ENCODE measurements at places on chromosomes 4 and X. TPM values are rescaled to one million over a fixed set of nuclear protein-coding genes. Genes with fewer than 3 reads are reported as not detected.

GRCh38 chr4:85475631-85476233 lies 782 bp downstream of the ARHGAP24 start:
- 0 out of 2 replicates have a peak, but pooled peaks cover 4% of the 10 kb centered on the region for H3K4me1 ChIP-seq
- DNase-seq, result no peak
- peak overlapping the region; percentile 44 for H3K4me3 ChIP-seq
- no peak overlapping the region for H3K27ac ChIP-seq
- H3K36me3 ChIP-seq, result no peaks in the 10 kb centered on the region
- peaks cover 17% of the 10 kb centered on the region for H3K27me3 ChIP-seq

DNA sequence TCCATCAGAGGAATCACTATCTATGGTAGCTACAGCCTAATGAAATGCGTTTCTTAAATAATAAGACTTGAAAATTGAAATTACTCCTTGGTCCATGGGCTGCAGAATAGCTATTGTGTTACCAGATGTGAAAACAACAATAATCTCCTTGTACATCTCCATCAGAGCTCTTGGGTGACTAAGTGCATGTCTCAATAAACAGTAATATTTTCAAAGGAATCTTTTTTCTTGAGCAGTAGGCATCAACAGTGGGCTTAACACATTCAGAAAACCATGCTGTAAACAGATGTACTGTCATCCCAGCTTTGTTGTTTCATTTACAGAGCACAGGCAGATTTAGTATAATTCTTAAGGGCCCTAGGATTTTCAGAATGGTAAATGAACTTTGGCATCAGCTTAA lies 67.3 kb downstream of the GLUD2 start:
- H3K27ac ChIP-seq, result no peak overlapping the region
- no peaks in the 10 kb centered on the region for H3K4me1 ChIP-seq
- no peak for DNase-seq
- no peak overlapping the region for H3K4me3 ChIP-seq
- H3K27me3 ChIP-seq, result no peaks in the 10 kb centered on the region

The ABCE1 gene
- total RNA-seq, result 170 TPM

DNA sequence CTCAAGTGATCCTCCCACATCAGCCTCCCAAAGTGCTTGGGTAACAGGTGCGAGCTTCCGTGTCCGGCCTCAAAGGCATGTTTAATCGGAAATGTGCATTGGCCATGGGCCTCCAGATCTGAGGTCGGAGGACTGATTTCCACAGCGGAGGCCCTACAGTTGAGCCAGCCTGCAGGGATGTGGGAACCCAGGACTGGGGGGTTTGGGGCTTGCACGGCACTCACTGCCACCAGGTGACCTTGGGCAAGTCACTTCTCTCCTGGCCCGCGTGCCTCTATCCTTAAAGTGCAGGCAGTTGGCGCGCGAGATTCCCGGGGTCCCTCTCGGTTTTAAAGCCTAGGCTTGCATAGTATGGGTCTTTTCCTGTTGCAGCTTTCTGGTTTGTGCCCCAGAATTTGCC lies 18.3 kb upstream of the WFS1 start:
- no peaks in the 10 kb centered on the region for H3K36me3 ChIP-seq
- no peak overlapping the region for H3K4me3 ChIP-seq
- no peaks in the 10 kb centered on the region for H3K4me1 ChIP-seq
- no peak for DNase-seq
- H3K27ac ChIP-seq, result no peak overlapping the region

DNA sequence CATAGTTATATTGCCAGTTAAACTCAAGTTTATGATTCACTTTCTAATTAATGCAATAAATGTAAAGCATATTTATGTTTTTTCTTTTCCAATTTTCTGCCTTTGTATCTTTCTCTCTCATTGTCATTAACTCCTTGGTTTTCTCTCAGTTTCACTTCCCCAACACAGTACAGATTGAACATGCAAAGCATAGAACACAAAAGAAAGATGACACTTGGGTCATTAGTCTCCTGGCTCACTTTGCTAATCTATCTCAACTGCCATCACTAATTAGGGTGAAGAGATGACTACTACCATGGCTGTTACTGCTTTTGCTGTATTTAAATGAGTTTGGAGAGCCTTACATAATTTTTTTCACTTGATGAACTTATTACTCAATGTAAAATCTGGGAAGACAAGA lies 12.3 kb upstream of the NAA11 start:
- no peaks in the 10 kb centered on the region for H3K36me3 ChIP-seq
- no peaks in the 10 kb centered on the region for H3K27me3 ChIP-seq
- no peak overlapping the region for H3K27ac ChIP-seq

The KLHL13 gene
- total RNA-seq, result 9.4 TPM

- no peaks in the 10 kb centered on the region for H3K4me1 ChIP-seq
- no peaks in the 10 kb centered on the region for H3K27me3 ChIP-seq
- H3K4me3 ChIP-seq, result no peak overlapping the region
- H3K36me3 ChIP-seq, result no peaks in the 10 kb centered on the region
- H3K27ac ChIP-seq, result no peak overlapping the region
Observed at GRCh38 chr4:1600811-1601532, 83.1 kb downstream of the FAM53A start.

The BEND2 gene
- not detected for total RNA-seq

DNA sequence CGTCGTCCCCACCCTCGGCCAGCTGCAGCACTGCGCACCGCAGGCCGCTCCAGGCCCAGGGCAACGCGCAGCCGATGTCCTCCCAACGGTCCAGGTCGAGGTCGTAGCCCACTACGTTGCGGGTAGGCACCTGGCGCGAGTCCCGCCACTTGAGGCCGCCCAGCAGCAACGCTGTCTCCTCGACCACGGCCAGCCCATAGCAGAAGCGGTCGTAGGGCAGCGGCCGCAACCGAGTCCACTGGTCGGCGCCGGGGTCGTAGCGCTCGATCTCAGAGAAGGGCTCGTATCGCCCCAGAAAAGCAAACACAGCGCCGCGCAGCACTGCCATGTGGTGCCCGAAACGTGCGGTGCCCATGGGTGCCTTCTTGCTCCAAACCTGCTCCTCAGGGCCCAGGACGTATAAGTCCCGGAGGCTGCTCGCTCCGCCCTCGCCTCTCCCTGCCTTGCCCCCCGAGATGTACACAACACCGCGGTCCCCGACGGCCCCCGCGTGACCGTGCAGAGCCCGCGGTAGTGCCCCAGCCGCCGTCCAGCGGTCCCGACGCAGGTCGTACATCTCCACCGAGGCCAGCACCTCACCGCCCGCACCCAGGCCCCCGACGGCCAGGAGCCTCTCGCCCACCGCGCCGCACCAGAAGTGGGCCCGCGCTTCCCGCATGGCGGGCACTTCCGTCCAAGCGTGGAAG lies 2.1 kb downstream of the KLHL34 start:
- no peaks in the 10 kb centered on the region for H3K36me3 ChIP-seq
- DNase-seq, result no peak
- no peaks in the 10 kb centered on the region for H3K4me1 ChIP-seq
- H3K27me3 ChIP-seq, result no peaks in the 10 kb centered on the region
- no peak overlapping the region for H3K27ac ChIP-seq

DNA sequence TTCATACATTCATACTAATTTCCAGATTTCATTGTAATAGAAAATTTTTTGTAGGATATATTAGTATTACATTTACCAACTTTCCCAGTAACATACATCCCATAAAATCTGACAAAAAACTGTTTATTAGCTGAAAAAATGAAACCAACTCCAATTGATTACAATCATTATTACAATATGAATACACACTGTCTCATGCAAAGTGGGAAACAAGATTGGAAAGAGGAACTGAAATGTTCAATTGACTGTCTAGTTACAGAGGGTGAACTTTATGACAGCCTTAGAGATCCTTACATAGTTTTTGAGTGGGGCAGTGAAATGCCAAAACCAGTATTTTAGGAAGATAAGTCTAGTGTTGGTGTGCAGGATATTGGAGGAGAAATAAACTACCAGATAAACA lies 2.3 kb upstream of the AMBN start:
- H3K27ac ChIP-seq, result no peak overlapping the region
- no peak for DNase-seq
- no peaks in the 10 kb centered on the region for H3K4me1 ChIP-seq

The MYL5 gene
- total RNA-seq, result 1.2 TPM

GRCh38 chr4:53436251-53436650 lies 58.8 kb downstream of the FIP1L1 start:
- DNase-seq, result no peak
- no peaks in the 10 kb centered on the region for H3K4me1 ChIP-seq
- H3K27ac ChIP-seq, result no peak overlapping the region
- peaks cover 41% of the 10 kb centered on the region for H3K36me3 ChIP-seq
- H3K4me3 ChIP-seq, result no peak overlapping the region

The TRIML1 gene
- total RNA-seq, result not detected

DNA sequence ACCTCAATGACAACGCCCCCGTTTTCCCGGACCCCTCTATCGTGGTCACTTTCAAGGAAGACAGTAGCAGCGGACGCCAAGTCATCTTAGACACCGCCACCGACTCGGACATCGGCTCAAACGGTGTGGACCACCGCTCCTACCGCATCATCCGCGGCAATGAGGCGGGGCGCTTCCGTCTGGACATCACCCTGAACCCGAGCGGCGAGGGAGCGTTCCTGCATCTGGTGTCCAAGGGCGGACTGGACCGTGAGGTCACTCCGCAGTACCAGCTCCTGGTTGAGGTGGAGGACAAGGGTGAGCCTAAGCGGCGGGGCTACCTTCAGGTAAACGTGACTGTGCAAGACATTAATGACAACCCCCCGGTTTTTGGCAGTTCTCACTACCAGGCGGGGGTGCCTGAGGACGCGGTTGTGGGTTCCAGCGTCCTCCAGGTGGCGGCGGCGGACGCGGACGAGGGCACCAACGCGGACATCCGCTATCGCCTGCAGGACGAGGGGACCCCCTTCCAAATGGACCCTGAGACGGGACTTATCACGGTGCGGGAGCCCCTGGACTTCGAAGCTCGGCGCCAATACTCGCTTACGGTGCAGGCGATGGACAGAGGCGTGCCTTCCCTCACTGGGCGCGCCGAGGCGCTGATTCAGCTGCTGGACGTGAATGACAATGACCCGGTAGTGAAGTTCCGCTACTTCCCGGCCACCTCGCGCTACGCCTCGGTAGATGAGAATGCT lies 2.2 kb downstream of the FAT4 start:
- peak; percentile 74 for DNase-seq
- peak overlapping the region; percentile 75 for H3K27ac ChIP-seq
- peaks cover 60% of the 10 kb centered on the region for H3K4me1 ChIP-seq
- H3K27me3 ChIP-seq, result no peaks in the 10 kb centered on the region

DNA sequence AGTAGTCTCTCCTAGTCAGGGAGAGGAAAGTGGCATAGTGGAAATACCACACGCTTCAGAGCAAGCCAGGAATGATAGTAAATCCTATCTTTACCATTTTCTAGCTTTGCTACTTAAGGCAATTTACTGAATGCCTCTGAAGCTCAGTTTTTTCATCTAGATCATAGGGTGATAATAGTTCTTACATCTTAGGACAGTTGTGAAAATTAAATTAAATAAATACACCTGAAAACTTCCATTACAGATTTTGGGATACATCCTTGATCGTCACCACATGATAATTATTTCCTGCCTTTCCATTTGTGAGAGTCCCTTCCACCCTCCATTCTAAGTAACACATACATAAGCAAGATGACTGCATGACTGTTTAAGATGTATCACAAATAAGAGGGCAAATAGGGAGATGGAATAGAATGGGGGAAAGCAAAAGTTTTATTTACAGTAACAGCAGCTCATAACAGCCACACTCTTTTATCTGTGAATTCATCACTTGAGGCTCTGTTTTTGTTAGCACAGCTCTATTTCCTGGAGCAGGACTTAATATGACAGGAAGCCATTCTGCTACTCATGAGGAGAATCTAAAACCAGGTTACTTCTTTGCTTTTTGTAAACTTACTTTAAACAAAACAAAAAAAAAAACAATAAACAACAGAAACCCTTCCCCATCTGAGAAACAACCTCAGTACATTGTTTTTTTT lies 13.4 kb downstream of the P2RY10 start:
- H3K27me3 ChIP-seq, result no peaks in the 10 kb centered on the region
- no peak overlapping the region for H3K27ac ChIP-seq
- H3K4me1 ChIP-seq, result no peaks in the 10 kb centered on the region
- no peak overlapping the region for H3K4me3 ChIP-seq
- H3K36me3 ChIP-seq, result no peaks in the 10 kb centered on the region

Data from SJSA1 (cell line).